ENCODE measurements at places on chromosomes 5 and 9.

DNA sequence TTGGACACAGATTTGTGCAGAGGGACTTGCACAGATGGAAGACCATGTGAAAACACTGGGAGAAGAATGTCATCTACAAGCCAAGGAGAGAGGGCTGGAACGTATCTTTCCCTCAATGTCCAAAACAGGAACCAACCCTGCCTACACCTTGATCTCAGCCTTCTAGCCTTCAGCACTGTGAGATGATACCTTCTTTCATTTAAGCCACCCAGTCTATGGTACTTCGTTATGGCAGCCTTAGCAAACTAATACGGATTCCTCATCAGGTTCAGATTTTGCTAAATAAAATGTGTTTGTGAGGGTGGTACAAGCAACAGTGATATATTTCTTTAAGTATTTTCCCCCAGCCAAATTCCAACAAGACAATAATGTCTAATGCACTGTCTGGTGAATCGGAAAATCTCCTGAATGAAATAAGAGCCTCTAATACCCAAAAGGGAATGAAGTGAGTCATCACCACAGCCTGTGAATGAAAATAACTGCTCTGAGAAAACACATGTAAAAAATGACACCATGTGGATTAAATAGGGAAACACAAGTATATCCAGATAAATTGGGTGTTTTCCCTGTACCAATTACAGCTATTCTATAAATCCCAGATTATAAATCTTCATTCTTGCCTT is 182.8 kb upstream of the TARS1 start:
- no peak for DNase-seq

DNA sequence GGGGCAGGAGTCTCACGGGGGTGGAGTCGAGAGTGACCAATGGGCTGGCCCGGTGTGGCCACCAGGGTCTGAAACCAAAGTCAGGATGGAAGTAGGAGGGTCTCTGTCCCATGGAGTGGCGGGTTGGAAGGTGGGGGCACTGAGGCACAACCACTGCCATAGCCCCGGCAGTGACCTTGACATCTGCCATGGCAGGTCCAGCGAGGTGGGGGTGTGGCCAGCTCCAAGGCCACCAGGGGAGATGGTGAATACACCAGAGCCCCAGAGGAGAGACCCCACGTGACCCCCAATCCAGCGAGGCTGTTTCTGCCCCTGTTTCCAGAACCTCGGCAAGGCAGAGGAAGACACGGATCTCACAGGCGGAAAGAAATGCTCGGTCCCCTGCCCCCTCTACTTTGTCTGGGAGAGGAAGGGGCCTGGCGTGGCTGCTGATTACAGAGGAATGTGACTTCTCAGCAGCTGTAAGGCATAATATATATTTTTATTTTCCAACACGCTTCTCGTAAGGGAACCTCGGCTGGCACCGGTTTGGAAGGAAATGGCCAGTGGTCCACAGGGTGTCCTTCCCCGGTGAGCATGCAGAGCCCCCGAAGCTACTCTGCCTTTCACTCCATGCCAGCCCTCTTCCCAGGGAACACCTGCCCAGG is 105.7 kb upstream of the SARDH start:
- no peak for DNase-seq

- no peak for DNase-seq
These were observed 362.8 kb upstream of the RPS23 start for GRCh38 chr5:82640916-82641315.

DNA sequence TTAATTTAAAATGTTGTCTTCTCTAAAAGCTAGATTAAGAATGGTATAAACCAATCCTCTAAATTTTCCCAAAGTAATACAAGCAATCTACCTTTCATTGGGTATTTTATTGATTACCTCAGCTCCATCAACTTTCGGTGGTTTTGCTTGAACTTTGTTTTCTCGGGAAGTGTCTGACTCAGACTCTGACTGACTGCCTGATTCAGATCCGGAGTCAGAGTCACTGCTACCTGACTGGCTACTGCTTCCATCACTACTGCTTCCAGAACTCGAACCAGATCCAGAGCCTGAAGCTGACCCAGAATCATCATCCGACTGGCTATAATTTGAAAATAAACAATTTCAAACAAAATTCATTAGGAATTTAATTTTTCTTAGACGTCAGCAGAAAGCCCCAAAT is 24.0 kb downstream of the CHD1 start:
- no peak for DNase-seq

DNA sequence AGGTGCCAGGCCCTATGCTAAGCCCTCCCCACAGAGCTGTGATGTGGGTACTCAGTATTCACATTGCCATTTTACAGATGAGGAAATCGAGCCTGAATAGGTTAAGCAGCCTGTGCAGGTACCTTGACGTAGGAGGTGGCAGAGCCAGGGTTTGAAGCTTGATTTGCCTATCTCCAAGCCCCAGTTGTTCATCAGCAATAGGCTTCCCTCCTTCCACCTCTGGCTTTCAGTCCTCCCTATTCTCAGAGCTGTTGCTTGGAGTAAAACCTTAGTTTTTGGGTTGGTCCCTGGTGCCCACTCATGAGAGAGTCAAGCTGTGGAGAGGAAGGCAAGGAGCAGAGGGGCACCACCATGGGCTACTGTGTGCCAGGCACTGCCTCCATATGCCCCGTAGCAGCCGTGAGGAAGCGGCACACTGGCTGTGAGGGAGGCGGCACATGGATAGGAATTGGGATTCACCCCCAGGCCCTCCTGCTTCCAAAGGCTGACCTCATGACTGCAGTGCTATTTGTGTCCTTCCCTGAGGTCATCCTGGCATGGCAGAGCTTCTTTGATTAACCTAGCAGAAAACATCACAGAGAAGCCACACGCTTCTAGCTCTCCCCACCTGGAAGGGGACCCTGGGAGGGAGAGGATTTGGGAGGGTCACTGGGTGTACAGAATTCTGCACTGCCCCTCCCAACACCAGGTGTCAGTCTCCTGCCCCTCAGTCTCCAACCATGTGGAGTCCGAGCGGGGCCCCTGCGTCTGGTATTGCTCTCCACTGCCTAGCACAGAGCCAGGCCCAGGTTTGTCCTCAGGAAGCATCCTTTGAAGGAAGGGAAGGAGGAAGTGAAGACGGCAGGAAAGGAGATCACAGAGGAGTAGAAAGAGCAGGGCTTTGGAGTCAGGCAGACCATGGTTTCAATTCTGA is 109.8 kb downstream of the RGS3 start:
- no peak for DNase-seq

DNA sequence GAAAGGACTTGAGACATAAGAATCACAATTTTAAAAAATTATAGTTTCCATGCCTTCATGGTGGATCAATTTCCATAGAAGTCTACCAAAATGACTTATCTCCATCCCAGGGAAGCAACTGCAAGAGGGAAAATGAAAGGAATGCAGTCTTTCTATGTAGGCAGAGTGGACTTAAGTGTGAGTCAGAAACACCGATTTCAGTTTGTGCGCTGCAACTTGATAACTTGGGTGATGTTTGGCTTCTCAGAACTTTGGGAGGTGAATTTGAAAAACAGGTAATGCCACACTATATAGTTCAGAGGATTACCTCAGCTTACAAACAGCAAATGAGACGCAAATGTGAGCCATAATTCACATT is 708 bp upstream of the CSNK1G3 start:
- DNase-seq: no peak

GRCh38 chr5:172410662-172411483 is 43.5 kb downstream of the SH3PXD2B start:
- no peak for DNase-seq

DNA sequence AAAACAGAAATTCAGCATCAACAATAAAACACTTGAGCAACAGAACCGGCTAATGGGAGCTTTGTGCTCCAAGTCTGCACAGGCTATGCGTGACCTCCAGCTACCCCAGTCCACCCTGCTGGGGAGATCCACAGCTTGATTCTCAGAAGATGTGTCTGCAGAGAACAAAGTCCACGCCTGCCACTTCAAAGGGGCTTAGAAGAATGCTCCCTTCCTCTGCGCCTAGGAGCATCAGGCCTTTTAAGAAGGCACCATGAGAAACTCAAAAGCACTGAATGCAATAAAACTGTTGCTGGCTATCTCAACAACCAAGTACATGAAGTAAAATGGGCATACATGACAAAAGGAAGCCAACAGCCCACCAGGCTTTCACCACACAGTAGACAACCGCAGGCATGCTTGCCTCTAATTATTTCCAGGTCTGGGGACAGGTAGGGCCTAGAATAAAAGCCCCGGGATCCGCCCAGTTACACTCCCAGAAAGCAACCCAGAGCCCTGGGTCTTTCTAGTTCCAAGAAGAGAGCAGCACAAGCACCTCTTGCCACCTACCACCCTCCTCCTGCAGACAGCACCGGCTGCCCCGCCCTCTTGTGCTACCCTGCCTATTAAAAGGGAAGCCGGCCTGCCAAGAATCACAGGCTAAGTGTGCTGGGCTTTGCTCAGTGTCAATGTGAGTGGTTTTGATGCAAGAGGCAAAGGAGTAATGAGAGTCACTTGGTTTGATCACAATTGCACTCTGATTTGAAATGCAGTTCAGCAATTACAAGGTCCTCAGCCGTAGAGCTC is 123.2 kb downstream of the SPOCK1 start:
- DNase-seq: no peak

DNA sequence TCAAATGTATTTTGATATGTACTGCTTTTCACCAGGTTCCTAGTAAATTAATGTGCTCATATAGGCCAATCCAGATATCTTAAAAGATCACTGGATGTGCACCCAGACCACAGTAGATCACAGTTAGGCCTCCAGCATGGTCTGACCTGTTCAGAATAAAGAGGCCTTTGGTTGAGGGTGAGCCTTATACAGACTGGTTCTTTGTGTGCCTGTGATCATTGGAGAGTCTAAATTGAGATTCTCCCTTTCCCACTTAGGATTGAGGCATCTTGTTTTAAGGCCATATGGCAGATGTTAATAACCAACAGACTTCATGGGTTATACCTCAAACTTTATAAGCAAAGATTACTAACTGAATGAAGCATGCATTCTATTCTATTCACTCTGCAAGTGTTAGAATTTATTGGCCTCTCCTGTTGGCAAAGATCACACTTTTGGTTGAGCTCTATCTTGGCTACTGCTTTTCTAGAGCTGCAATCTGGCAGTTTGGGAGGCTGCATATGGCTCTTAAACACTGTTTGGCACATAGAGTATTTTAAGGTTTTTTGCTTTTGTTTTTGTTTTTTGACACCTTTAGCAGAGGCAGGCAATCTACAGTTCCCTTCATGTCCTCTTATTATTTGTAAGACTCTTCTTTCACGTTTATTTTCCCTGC is 8.5 kb downstream of the CHSY3 start:
- no peak for DNase-seq

- DNase-seq: no peak
These were observed 418.6 kb downstream of the SLCO4C1 start for GRCh38 chr5:101877451-101877850.

DNA sequence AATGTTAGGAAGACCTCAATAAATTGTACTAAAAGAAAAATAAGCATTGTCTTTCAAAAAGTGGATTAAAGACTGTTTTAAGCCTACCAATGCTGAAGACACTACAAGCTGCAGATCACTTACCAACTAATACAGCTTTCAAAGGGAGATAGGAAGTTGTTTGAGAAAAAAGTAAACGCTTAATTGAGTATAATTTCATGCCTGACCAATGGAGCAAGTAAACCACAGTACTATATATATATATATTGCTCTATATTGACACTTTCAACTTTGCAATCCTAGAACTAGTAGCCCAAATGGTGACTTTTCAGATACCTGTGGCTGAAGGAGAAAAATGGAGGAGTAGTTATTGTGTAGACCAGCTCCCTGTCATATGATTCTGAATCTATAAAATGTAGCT is 85.7 kb downstream of the FREM1 start:
- DNase-seq: no peak

DNA sequence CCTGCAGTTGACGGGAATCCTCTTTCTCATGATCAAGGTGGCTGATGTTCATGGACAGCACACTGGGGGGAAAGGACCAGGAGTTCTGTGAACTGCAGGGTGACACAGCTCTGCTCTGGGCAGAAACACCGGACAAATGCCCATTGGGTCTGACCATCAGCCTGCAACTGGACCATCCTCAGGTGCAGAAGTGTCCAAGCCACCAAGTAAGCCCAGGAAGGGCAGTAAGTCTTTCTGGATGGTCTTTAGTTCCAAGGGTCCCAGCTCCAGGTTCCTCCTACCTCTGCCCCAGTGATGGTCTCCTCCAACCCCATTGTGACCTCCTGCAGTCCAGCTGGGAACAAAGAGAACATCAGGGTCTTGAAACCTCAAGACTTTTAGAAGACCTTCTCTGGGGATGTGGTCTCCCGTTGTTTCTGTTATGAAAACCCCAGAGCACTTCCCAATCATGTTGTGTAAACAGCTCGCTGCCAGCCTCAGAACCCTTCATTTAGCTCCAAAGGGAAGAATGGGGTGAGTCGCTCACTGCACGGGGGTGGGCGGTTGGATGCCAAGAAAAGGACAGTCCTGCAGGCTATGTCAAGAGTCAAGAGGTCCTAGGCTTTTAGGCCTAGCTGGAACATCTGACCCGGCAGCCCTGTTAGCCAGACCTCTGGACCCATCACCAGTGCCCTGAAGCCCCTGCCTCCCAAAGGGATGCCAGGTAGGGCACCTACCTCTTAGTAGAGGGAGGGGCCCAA is 41.8 kb upstream of the TCF7 start:
- DNase-seq: no peak

GRCh38 chr5:77080905-77081304 is 6.2 kb downstream of the ZBED3 start:
- no peak for DNase-seq
